NCI-H1105 (cell line): ENCODE measurements at places on chromosomes 13 and 19.
A peak's percentile ranks its signal among the peaks of the same experiment; 100 is the strongest.

- DNase-seq = no peak
Measured at GRCh38 chr13:40148742-40149141, 493.3 kb downstream of the COG6 start.

DNA sequence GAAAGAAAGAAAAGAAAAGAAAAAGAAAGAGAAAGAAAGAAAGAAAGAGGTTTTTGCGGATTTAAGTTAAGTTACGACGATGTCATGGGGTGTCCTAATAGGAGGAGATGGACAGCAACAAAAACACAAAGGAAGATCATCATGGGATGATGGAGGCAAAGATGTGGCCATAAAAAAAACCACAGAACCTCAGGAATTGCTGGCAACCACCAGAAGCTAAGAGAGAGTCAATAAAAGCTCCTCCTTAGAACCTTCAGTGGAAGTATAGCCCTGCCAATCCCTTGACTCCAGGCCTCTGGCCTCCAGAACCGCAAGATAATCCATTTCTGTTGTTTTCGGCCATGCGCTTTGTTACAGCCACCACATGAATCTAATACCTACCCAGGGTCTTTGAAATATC is 11.5 kb downstream of the PLEKHA4 start:
- DNase-seq = no peak

DNA sequence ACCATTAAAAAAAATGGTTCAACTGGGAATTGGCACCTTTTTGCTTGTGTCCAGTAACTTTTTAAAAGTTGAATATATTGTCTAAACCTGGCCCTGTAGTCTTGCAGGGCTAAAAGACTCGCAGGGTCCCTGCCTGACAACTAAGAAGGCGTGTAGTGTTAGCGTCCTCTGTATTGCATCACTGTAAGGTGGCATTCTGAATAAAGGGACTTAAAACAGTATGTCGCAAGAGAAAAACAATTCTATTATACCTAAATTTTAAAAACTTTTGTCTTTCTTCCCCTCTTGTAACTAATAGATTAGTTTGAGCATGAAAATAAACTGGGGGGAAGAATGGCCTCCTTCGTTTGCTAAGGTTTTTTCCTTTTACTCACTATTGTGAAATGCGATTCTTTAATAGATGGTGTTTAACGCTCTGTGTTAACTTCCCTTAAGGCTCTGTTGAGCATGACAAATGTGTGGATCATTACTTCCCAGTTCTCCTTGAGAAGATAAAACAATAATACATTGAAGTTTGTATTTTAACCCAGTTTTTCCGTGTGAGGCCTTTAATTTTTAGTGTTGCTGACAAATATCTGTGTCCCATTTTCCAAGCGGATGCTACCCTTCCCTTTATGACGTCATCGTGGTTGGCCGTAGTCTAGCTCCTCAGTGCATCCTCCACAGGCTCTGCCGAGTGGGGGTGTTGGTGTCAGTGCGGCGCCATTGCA is 134.6 kb downstream of the KATNAL1 start:
- DNase-seq = no peak

DNA sequence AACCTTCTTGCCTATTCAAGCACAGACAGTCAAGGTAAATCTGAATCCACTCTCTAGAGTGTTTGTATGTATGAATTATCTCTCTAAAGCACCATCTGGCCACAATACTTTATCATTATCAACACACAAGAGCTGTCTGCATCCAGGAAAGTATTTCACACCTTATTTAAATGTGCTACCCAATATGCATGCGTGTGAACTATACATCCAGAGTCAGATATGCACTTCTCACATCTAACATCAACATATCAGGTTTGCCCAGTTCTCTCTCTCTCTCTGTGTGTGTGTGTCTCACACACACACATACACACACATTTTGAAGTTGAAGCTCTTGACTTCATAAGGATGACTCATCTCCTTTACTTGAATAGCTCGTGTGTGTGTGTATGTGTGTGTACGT is 697.5 kb upstream of the PCDH20 start:
- no peak for DNase-seq

GRCh38 chr13:55820817-55821216 is 1319.9 kb upstream of the PRR20A start:
- no peak for DNase-seq

DNA sequence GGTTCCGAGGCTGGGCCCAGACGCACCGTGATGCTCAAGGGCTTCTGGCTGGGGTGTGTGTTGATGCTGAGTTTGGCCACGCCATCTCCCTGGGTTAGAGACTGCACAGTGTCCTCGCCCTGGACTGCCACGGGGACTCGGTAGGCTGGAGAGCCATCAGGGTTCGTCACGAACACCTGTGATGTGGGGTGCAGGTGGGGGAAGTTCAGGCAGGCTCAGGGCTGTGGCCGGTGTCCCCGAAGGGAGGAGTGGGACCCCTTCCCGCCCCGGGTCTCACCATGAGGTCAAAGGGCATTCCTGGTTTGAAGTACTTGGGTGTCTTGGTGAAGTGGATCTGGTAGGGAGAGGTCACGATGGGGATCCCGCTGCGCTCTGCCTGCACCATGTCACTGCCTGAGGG is 8.2 kb downstream of the C3 start:
- no peak for DNase-seq

- no peak for DNase-seq
Measured at GRCh38 chr13:103277959-103278694, 211.9 kb upstream of the SLC10A2 start.

GRCh38 chr13:57340878-57341277 is 173.9 kb downstream of the PRR20E start:
- DNase-seq = no peak

- no peak for DNase-seq
Measured at GRCh38 chr13:75633285-75633684, 2.8 kb upstream of the LMO7 start.

- no peak for DNase-seq
Measured at GRCh38 chr13:20394506-20394905, 131.2 kb downstream of the CRYL1 start.

- DNase-seq = no peak
Measured at GRCh38 chr13:47831265-47831664, 169.8 kb downstream of the SUCLA2 start.

- no peak for DNase-seq
Measured at GRCh38 chr13:34164582-34164981, 346.6 kb downstream of the RFC3 start.

DNA sequence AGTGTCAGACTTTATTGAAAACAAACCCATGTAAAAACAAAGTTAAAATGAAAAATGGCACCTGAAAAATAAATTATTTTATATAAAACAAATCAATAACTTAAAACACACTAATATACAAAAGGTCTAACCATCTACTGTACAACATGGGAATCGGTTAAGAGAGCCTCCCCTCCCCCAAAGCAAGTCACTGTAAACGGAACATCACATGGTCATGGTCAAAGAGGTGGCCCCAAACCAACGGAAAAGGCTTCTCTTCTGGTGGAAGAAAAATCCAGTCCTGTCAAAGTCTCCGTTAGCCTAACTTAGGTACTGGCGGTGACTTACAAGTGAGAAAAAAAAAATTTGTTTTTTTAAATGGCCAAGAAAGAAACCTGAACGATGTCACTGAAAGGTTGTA is 15.7 kb upstream of the TIMM44 start:
- DNase-seq = no peak

GRCh38 chr13:43274881-43275280 is 251.5 kb downstream of the DNAJC15 start:
- DNase-seq = no peak

- DNase-seq = no peak
Measured at GRCh38 chr19:14363183-14364097, 17.8 kb upstream of the ADGRE5 start.

DNA sequence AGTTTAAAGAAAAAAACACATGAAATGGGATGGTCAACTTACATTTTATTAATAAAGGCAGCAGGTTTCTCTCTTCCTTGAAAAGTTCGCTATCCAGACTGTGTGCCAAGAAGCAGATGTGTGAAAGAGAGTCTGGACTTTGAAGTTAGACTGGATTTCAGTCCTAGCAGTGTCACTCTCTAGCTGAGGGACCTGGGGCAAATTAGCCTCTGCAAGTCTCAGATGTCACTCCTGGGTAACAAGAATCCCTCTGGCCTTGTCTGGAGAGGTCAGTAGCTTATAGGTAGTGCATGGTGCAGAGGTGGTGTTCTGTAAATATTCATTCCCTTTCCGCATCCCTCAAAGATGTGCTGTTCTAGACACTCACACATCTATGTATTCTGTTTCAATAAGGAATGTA is 187.6 kb upstream of the RNF113B start:
- no peak for DNase-seq

- no peak for DNase-seq
Measured at GRCh38 chr13:40445557-40445990, 220.9 kb downstream of the FOXO1 start.

DNA sequence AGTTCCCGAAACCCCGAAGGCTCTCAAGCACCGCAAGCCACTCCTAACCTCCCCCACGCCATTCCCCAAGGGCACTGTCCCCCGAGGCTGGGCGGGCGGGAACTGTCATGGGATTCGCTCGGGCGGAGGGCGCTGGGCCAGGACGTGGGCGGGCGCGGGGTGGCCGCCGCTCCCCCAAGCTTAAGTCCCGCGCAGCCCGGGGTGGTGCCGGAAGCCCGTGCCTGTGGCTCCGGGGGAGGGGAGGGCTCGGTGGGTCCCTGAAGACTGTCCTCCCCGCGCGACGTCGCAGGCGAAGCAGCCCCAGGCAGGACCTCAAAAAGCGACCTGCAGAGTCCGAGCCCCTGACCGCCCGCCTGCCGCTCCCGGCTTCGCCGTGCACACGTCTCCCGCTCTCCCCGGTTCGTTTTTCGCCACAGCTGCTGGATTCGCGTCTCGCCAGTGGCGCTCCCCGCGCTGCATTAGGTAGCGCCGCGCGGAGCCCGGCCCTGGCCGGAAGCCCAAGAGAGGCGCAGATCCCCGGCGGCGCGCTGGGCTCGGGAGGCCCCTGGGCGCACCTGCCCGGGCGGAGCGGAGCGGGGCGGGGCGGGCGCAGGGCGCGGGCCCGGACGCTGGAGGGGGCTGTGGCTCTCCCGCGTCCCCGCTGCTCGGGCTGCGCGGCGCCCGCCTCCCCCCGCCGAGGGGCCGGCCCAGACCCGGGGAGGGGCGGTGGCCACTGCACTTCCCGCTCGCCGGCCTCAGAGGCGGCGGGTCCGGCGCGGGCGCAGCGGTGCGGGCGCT is at the start of gene FARP1:
FARP1 (plus strand) TSS at position 715 of the 777 bp plus-strand sequence. CDS start 70,149 bp downstream, outside the sequence.
- peak; percentile 60 for DNase-seq

GRCh38 chr13:34031610-34032009 is 213.7 kb downstream of the RFC3 start:
- no peak for DNase-seq

DNA sequence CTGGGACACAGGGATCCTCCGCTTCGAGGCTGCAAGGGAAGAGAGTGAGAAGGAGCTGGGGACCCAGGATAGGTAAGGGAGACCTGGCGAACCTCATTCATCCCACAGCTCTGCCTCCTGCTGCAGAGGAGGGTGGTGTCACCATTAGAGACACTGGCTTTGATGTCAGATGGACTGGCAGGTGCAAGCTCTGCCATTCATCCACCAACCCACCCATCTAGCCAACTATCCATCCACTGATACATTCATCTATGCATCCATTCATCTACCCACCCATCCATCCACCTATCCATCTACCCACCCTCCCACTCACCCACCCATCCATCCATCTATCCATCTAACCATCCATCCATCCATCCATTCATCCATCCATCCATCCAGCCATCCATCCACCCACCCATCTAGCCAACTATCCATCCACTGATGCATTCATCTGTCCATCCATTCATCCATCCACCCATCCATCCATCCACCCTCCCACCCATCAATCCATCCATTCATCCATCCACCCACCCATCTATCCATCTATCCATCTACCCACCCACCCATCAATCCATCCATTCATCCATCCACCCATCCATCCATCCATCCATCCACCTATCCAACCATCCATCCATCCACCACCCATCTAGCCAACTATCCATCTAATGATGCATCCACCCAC is 5.7 kb downstream of the C19orf33 start:
- DNase-seq = no peak

DNA sequence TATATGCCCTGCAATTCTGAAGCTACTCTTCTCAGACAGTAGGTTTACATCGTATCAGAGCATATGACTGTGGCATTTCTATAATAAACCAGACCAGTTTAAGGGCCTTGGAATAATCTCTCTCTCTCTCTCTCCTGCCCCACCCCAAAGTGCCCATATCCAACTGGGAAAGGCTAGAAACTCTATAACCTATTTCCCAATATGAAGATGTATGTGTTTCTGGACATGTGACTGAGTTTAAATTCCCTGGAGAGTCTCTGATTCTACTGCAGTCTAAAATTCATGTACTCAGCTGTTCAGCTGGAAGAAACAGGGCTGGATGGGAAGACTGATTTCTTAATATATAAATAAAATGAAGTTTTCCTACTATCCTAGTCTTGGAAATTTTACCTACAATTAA is 91.9 kb upstream of the MBNL2 start:
- no peak for DNase-seq

- no peak for DNase-seq
Measured at GRCh38 chr13:36084131-36084530, 47.1 kb downstream of the DCLK1 start.

DNA sequence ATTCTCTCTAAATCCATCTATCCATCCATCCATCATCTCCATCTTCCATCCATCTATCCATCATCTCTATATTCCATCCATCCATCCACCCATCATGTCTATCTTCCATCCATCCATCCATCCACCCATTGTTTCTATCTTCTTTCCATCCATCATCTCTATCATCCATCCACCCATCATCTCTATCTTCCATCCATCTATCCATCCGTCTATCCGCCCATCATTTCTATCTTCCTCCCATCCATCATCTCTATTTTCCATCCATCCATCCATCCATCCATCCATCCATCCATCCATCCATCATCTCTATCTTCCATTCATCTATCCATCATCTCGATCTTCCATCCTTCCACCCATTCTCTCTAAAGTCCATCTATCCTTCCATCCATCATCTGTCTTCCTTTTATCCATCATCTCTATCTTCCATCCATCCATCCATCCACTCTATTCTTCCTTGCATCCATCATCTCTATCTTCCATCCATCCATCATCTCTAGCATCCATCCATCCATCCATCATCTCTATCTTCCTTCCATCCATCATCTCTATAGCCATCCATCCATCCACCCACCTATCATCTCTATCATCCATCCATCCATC is 34.7 kb downstream of the NWD1 start:
- no peak for DNase-seq
